ENCODE measurements at places on chromosomes 2 and 18.

GRCh38 chr2:101478181-101479001 is 3.5 kb upstream of the RFX8 start:
- DNase-seq, result no peak

- DNase-seq, result no peak
Measured at GRCh38 chr2:199463708-199464605, 6.2 kb upstream of the SATB2 start.

- no peak for DNase-seq
Measured at GRCh38 chr2:153476491-153476815, 2.1 kb downstream of the RPRM start.

DNA sequence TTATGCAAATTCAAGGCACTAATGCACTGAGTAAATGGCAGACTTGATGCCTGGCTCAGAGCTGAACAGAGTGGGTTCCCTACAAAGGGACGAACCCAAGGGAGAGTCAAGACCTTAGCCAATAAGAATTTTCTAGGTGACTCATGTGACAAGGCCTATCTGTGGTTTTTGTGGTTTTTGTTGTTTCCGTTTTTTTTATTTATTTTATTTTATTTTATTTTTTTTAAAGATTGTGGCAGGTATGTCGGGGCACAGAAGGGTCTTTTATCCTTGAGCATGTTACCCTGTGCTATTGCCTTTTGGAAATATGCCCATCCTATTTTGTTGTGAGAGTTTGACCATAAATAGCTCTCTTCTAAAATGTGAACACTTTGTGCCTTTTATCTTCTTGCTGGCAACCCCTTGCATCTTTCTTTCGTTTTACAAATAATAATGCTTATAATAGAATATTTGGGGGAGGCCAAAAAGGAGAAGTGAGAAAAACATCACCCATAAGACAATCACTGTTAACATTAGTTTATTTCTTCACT is 113.4 kb upstream of the AQP4 start:
- DNase-seq, result no peak

- DNase-seq, result no peak
Measured at GRCh38 chr2:163527381-163527780, 208.4 kb downstream of the FIGN start.

- DNase-seq, result no peak
Measured at GRCh38 chr2:50614056-50614455, 417.9 kb downstream of the NRXN1 start.

DNA sequence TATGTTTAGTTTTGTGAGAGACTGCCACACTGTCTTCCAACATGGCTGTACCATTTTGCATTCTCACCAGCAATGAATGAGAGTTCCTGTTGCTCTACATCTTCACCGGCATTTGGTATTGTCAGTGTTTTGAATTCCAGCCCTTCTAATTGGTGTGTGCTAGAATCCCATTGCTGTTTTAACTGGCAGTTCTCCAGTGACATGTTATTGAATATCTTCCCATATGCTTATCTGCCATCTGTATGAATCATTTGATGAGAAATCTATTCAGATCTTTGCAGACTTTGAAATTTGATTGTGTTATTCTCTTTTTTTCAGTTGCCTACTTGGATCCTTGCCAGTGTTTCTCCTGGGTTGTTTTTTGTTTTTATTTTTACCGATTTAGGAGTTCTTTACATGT is 99.0 kb downstream of the SNTG2 start:
- no peak for DNase-seq

DNA sequence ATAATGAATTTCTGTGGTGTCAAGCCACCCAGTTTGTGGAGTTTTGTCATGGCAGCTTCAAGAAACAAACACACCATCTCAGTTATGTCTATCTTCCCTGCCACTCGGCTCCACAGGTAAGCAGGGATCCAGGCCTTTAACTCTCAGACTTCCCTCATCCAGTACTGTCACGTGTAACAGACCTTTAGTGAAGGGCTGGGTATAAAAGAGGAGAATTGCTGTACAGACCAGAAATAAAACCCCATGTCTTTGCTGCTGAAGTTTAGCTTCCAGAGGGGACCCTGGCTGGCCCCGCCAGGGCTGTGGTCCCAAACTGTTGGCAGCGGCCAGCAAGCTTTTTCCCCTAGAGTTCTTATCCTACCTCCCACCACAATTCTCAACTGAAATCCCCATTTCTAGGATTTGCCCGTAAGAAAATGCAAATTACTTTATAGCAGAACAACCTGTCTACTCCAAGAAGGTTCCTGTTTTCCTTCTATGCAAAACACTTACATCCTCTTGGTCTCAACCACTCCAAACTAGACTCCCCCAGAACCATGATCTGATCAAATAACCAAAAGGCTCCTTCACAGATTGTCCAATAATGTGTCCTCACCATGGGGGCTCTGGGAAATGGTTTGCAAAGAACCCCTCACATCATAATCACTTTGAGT is 438.0 kb upstream of the ID2 start:
- no peak for DNase-seq

DNA sequence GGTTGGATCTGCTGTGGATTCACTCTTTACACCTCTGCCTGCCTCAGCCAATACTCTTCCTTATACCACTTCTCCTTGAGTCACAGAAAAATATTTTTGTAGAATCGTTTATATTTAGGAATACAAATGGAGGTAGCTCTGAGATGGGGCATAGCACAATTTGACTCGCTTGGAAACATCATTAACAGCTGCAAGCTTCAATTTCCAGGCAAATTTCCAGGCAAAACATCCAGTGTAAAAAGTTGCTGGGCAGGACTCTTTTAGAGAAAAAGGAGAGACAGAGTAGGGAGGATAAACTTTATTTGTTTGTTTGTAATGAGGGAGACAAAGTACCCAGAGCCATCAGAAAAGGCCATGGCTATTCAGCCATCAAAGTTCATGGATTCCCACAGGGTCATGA is 74.4 kb upstream of the SOX11 start:
- no peak for DNase-seq

DNA sequence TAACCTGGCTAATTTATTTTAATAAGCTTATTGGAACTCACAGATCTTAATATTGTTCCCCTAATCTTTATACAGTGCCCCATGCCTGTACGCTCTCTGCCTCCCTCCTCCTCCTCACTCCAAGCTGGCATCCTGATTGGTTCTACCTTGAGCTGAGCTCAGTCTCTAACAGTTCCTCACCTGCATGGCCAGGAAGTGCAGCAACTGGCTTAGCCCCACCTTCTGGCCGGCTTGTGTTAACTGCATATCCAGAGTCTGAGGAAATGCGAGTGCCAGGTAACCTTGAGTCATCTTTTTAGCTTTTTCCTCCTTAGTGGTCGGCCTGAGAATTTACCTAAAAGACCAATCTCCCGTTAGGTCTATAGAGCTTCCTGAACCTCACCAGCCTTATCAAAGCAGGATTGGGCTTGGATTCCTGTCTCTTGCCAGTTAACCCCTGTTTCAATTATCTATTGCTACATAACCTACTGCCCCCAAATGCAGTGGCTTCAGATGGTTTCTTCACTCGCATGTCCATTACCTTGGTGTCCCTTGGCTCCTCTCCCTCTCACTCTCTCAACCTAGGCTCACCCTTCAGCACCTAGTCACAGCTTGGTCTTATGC is 89.5 kb upstream of the STK39 start:
- peak; percentile 35 for DNase-seq
